Stimulated activated CD8-positive, alpha-beta memory T cell treated with anti-CD3 and anti-CD28 coated beads, Interleukin-2, amount 100 ng/mL, for 48 hours (primary cell): ENCODE measurements at places on chromosomes 7 and 10.

DNA sequence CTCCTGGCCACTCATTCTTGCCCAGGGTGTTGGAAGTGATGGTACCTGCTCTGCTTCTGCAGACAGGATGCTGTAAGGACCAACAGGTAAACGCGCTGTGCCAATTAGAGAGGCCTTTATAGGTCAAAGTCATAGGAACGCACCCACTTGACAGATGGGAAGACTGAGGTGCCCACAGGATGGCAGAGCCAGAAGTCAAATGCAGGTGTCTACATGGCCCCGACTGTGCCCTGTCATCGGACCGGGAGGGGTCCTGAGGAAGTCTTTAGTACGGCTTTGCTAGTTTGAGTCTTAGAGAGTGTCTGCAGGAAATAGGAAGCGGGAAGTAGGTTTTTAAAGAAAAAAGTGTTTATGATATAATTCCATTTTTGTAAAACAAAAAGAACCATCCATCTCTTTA lies 57.3 kb downstream of the HK1 start:
- no peak for DNase-seq

DNA sequence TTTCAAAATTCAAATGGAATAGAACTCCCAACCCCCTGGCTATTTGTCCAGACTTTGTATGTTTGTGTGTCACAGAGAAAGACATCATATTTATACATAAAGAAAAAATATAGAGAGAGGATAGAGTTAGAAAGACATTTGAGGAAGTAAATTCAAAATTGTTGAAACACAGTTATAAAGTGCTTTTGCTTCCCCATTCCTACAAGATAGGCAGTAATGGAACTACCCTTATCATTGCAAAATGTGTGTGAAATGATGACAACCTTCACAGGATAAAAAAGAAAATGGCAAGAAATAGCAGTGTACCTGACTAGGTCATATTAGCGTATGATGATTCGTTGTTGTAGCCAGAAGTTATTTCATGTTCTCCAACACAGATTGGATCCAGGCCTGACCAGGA lies 63.1 kb downstream of the FZD1 start:
- DNase-seq = no peak

DNA sequence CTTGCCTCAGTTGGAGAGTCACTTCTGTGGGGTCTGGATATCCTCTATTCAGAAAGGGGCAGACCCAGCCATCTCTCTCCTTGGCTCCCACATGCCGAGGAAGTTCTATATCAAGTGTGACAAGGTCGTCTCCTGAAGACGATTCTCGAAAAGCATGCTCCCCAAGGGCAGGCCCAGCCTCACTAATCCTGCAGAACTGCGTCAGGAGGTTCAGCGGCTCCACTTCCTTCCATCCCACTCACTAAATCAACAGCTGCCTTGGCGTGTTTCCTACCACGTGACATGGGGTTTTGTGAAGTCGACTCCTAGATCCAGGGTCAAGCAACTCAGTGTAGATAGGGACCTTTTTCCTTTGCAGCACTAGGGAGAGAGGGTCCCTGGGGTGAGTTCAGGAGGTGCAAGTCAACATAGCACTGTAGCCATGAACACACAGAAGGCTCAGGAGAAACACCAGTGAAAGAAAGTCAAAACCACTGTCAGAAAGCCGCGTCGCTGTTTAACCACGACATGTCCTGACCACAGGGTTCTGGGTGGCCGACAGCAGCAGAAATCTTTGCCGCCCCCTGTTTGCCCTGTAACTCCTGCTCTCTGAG lies 156.4 kb downstream of the PRPF18 start:
- DNase-seq = no peak

DNA sequence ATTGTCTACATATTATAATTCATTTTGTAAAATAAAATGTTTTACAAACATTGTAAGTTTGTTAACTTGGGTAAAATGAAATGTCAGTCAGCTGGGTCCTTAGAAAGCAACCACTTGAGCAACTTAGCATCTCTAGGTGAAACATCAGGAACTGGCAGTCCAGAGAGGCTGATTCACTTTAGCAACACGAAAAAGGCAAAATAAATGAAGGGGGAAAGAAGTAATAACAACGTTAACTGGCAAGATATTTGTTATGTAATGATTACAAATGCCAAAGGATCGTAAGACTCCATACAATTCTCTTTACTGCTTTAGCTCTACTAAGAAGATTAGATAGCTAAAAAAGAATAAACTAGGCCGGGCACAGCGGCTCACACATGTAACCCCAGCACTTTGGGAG lies 5.0 kb downstream of the PDZD8 start:
- DNase-seq = no peak

- DNase-seq = no peak
Measured at GRCh38 chr10:6864142-6864541, 284.1 kb upstream of the PRKCQ start.

DNA sequence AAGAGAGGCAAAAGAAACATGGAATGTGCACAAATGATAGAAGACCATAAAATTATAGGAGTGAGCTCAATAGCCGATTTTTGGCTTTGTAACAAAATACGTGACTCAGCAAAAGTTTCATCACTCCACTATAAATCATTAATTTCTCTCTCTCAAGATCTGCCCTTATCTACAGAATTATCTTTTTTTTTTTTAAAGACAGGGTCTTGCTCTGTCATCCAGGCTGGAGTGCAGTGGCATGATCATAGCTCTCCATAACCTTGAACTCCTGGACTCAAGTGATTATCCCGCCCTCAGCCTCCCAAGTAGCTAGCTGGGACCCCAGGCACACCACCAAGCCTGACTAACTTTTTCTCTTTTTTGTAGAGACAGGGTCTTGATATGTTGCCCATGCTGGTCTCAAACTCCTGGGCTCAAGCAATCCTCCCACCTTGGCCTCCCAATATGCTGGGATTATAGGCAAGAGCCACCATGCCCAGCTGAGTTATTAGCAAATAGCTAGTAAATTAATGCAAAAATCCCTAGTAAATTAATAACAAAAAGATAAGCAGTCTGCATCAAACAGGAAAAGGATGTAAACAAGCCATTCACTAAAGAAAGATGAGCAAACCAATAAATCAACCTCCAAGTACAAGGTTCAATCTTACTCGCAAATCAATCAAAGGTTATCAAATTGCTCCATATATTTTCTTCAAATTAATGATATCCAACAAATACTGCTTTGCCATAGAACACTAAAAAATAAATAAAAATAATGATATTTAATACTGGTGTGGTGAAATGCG lies 450.7 kb downstream of the PARD3 start:
- DNase-seq = no peak

DNA sequence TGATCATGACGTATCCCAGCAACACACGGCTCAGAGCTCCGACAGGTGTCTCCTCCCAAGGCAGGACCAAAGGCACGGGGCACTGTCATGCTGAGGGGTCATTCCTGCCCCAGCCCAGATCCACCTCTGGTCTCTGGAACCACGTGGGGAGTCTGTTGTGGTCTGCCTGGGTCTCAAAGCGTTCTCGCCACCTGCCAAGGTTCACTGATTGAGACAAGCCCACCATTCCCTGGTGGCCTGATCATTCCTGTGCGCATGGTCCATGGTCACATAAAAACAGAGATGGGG lies 83.5 kb downstream of the HIPK2 start:
- no peak for DNase-seq

DNA sequence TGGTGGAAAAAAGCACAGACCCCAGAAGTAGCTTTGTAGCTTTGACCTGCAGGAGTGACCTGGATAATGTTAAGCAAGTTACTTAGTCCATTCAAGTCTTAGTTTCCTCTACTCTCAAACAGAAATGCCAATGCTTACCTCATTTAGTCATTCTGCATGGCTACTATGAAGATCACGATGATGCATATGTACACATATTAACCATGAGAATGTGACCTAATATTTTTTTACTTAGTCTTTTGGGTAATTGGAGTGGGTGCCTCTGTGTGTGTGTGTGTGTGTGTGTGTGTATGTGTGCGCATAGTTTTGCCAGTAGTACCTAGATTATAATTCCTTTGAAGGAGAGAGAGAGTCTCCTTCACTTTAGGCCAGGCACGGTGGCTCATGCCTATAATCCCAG lies 95.8 kb downstream of the NRP1 start:
- DNase-seq = no peak

DNA sequence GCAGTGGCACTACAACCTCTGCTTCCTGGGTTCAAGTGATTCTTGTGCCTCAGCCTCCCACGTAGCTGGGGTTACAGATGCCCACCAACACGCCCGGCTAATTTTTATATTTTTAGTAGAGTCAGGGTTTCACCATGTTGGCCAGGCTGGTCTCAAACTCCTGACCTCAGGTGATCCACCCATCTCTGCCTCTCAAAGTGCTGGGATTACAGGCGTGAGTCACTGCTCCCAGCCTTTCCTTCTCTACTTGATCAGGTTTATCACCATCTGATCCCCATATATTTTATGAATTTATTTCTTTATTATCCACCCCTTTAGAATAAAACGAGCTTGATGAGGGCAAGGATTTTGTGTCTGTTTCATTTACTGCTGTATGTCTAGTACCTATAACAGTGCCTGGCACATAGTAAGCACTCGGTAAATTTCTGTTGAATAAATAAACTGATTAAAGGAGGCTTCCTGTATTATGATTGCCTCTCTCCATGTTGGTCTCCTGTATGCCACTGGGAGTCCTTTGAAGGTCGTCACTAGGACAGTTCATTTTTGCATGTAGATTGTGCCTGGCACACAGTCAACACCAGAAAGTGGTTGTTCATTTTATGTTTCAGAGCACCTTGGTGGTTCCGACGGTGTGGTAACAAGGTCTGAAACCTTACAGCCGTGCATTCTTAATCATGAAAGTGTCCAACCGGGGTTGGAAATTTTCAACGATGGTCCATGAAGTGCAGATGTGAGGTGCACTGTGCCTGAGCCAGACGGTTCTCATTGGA lies 9.6 kb upstream of the EIF3A start:
- DNase-seq = no peak

DNA sequence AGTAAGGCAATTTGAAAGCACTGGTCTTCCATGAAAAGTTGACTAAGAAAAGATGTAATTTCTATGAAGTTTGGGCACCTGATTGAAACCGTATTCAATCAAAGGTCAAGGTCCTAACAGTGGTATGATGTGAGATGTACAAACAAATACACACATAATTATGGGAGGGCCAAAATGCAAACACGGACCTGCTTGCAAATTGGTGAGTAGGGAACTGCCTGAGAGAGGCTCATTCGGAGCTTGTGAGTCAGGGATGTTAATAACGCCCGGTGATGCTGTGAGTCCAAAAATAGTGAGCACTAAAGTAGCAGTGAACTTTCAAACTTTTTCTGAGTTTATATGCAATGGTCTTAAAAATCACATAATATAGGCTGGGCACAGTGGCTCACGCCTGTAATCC lies 34.2 kb upstream of the FAM180A start:
- no peak for DNase-seq

- DNase-seq = no peak
Measured at GRCh38 chr10:17768496-17768895, 16.5 kb downstream of the TMEM236 start.

- no peak for DNase-seq
Measured at GRCh38 chr10:67319976-67320375, 376.0 kb downstream of the CTNNA3 start.
